ENCODE measurements at places on chromosomes 12 and 14. TPM values are rescaled to one million over a fixed set of nuclear protein-coding genes. Genes with fewer than 3 reads are reported as not detected.

The TSHR gene
- total RNA-seq: not detected

The SELPLG gene
- 23.0 TPM for total RNA-seq

DNA sequence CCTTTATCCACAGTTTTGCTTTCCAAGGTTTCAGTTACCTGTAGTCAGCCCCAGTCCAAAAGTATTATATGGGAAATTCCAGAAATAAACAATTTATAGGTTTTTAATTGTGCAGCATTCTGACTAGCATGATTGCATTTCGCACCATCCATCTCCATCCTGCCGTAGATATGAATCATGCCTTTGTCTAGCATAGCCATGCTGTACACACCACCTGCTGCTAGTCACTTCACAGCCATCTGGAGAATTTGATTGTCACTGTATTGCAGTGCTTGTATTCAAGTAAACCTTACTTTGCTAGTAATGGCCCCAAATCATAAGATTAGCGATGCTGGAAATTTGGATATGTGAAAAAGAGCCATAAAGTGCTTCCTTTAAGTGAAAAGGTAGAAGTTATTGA is 36.0 kb downstream of the MUCL1 start:
- no peak for DNase-seq
- H3K36me3 ChIP-seq: no peaks in the 10 kb centered on the region
- H3K4me1 ChIP-seq: no peaks in the 10 kb centered on the region
- no peak overlapping the region for H3K27ac ChIP-seq
- H3K27me3 ChIP-seq: peaks cover 4% of the 10 kb centered on the region
- H3K4me3 ChIP-seq: no peak overlapping the region

GRCh38 chr12:128069359-128069997 is 197.5 kb upstream of the TMEM132C start:
- no peak overlapping the region for H3K27ac ChIP-seq
- H3K4me1 ChIP-seq: no peaks in the 10 kb centered on the region
- H3K27me3 ChIP-seq: peaks cover 4% of the 10 kb centered on the region
- H3K36me3 ChIP-seq: no peaks in the 10 kb centered on the region
- peak; percentile 6 for DNase-seq
- no peak overlapping the region for H3K4me3 ChIP-seq

DNA sequence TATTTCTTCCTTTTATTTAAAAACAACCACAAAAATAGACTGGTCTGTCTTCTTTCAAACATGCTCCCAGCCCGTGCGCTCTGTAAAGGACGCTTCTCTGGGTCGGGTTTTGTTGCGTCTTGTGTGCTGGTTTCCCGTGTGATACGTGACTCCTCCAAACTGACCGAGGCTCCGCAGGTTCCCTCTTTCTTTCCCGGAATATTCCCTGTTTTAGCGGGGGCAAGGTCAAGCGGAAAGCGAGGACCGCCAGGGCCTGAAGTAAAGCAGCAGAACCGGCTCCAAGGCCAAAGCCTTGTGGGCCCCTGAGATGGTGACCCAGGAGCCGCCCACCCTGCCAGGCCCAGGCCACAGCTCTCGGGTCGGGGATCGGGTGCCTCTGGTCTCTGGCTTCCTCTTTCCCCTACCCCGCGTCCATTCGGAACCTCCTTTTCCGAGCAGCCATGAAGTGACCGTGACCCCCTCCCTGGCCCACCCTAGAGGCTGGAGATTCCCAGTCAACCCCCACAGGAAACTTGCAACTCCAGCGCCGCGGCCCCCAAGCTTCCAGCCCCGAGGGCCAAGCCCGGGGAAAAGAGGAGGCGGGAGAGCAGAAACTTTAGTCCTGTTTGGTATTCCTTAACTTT is 885 bp upstream of the HOXC10 start:
- peaks cover 18% of the 10 kb centered on the region for H3K4me1 ChIP-seq
- no peak overlapping the region for H3K27ac ChIP-seq
- no peaks in the 10 kb centered on the region for H3K36me3 ChIP-seq
- no peak overlapping the region for H3K4me3 ChIP-seq
- H3K27me3 ChIP-seq: peaks cover 97% of the 10 kb centered on the region

GRCh38 chr14:71384007-71384845 is 477.0 kb downstream of the PCNX1 start:
- H3K27me3 ChIP-seq: no peaks in the 10 kb centered on the region
- peaks cover 24% of the 10 kb centered on the region for H3K36me3 ChIP-seq
- no peak for DNase-seq
- H3K4me3 ChIP-seq: no peak overlapping the region

DNA sequence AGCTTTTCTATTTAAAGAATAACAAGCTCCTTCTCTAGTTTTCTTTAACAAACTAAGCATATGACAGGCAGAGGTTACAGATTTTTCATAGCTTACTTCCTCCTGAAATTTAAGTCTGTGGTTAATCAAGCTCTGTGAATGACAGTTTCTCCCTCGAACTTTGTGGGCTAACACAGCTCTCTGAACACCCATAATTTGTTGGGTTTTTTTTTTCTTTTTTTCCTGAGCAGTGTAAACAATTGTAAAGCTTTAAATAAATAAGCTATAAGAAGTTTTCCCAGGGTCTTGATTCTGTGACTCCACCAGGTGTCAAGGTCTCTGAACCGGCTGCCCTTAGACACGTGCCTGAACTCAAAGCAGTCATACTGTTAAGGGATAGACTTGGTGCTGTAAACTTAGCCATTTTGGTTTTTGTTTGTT is 128.1 kb upstream of the AMIGO2 start:
- H3K4me1 ChIP-seq: peaks cover 72% of the 10 kb centered on the region
- peak overlapping the region; percentile 100 for H3K27ac ChIP-seq
- H3K27me3 ChIP-seq: no peaks in the 10 kb centered on the region
- H3K4me3 ChIP-seq: peak overlapping the region; percentile 100
- H3K36me3 ChIP-seq: peaks cover 83% of the 10 kb centered on the region

DNA sequence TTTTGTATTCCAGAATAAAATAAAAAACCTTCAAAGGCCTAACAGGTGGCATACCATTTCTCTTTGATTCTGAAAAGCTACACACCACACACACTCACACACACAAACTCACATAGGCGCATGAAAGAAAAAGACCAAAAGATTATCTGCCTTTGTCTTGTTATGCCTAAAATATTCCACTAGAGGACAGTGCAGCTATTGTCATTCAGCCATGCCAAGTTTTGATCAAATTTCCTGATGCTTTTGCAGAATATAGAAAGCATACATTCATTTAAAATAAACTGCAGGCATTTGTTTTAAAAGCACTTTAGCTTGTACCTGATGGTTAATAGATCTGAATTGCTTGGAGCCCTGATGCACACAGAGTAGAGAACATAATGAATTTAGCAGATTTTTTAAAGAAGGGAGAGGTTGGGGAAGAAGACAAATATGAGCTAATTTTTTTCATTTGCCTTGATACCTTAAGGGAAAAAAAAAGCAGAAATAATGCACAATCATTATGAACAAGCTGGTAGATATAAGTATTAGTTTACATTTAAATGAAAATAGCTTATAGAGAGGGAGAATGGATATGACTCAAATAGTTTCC is 1766.9 kb upstream of the SEL1L start:
- DNase-seq: no peak
- no peaks in the 10 kb centered on the region for H3K4me1 ChIP-seq
- no peaks in the 10 kb centered on the region for H3K36me3 ChIP-seq
- H3K27ac ChIP-seq: no peak overlapping the region

The PSMB11 gene
- total RNA-seq: not detected

The ALX1 gene
- not detected for total RNA-seq

GRCh38 chr12:25578411-25579143 is 25.5 kb upstream of the LMNTD1 start:
- no peak overlapping the region for H3K27ac ChIP-seq
- H3K36me3 ChIP-seq: no peaks in the 10 kb centered on the region
- H3K4me3 ChIP-seq: no peak overlapping the region
- no peaks in the 10 kb centered on the region for H3K27me3 ChIP-seq
- H3K4me1 ChIP-seq: no peaks in the 10 kb centered on the region

GRCh38 chr14:64720131-64720576 is 15.9 kb downstream of the PLEKHG3 start:
- no peak overlapping the region for H3K4me3 ChIP-seq
- H3K27me3 ChIP-seq: no peaks in the 10 kb centered on the region
- no peak for DNase-seq
- H3K27ac ChIP-seq: no peak overlapping the region
- peaks cover 5% of the 10 kb centered on the region for H3K4me1 ChIP-seq

The RAD9B gene
- 3.2 TPM for total RNA-seq

- no peak overlapping the region for H3K4me3 ChIP-seq
- H3K27ac ChIP-seq: no peak overlapping the region
- no peaks in the 10 kb centered on the region for H3K4me1 ChIP-seq
- no peaks in the 10 kb centered on the region for H3K27me3 ChIP-seq
These were observed 220.9 kb upstream of the LRFN5 start for GRCh38 chr14:41385797-41386196.

DNA sequence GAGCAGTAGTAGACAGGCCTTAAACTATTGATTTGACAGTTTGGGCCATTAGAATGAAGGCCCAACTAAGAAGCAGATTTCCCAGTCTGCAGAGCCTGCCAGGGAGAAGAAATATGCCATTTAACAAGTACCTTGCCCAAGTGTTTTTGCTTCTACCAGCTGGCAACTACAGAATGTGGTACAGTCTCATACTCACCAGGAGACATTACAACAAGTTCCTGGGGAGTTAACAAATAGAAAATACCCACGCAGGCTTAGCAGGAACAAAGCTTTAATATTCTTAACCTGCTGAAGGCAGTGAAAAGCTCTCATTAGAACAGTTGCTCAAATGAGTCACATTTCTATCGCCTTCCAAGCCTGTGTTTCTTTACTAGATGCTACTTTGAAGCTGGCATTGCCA is 241.0 kb downstream of the TMEM117 start:
- H3K36me3 ChIP-seq: no peaks in the 10 kb centered on the region
- H3K27ac ChIP-seq: no peak overlapping the region
- no peaks in the 10 kb centered on the region for H3K27me3 ChIP-seq

DNA sequence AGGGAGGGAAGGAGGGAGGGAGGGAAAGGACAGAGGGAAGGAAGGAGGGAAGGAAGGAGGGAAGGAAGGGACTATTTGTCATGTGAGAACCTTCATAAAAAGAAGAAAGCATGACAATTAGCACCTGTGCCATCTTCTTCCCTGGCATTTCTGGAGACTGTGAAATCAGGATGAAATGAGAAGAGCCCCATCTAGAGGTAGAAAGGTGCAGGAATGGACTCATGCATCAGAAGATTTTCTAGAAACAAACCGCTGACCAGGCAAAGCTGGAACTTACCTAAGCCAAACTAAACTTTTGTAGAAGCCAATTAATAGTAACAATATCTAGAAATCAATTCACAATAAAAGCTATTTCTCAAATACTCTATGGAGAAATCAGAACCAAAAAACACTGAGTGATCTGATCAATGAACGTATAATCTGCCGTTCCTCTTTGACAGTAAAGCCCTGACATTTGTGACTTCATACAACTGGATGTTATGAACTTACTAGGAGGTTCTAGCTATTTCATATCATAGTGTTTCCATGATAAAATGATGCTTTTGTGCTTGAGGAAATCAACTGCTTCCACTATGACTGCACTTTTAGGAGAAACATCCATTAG is 24.4 kb upstream of the CRACR2A start:
- no peak for DNase-seq
- peaks cover 2% of the 10 kb centered on the region for H3K36me3 ChIP-seq
- H3K27me3 ChIP-seq: no peaks in the 10 kb centered on the region

The EDDM3A gene
- total RNA-seq: not detected

DNA sequence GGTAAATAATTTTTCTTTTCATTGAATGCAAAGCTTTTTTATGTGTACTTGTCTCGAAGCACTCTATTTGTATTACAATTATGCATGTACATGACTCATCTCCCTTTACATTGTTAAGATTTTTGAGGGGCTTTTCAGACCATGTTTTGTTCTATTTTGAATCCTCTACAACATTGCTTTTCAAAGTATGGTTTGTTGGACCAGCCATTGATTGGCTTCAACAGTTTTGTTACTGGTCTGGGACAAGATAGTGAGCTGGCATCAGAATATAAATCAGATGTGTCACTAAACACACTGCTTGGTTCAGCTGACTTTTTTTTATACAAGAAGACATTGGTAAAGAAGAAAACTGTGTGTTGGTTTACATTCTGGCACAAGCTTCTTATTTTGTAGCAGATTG is 122.3 kb downstream of the MON2 start:
- H3K36me3 ChIP-seq: peaks cover 9% of the 10 kb centered on the region
- H3K27ac ChIP-seq: no peak overlapping the region
- no peak for DNase-seq
- H3K4me3 ChIP-seq: no peak overlapping the region

DNA sequence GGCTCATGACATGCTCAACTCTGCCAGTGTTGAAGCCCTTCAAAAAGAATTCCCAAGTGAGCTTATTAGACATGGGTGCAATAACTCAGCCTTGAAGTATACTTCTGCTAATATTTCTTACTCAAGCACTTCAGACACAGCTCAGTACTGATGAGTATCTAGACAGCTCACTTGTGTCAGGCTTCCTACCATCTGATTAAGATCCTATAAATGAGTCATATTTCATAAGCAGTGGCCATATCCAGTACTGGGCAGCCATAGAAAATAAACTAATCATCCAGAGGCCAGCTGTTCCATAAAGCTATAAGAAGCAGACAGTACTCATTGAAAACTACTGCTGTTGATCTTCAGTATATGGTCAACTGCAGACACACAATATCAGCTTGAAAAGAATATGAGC is 12.9 kb downstream of the FSCB start:
- H3K4me3 ChIP-seq: no peak overlapping the region
- H3K27me3 ChIP-seq: no peaks in the 10 kb centered on the region
- DNase-seq: no peak

The TRAF3 gene
- 39.2 TPM for total RNA-seq

The CFAP251 gene
- total RNA-seq: 1.3 TPM

GRCh38 chr14:78664841-78665240 is 494.7 kb downstream of the NRXN3 start:
- no peak for DNase-seq
- no peak overlapping the region for H3K4me3 ChIP-seq
- no peaks in the 10 kb centered on the region for H3K36me3 ChIP-seq
- no peaks in the 10 kb centered on the region for H3K27me3 ChIP-seq

- DNase-seq: peak; percentile 69
- no peaks in the 10 kb centered on the region for H3K27me3 ChIP-seq
- H3K27ac ChIP-seq: peak overlapping the region; percentile 96
- peak overlapping the region; percentile 79 for H3K4me3 ChIP-seq
- H3K36me3 ChIP-seq: peaks cover 2% of the 10 kb centered on the region
These were observed 21.9 kb upstream of the ZFP36L1 start for GRCh38 chr14:68814539-68815297.

DNA sequence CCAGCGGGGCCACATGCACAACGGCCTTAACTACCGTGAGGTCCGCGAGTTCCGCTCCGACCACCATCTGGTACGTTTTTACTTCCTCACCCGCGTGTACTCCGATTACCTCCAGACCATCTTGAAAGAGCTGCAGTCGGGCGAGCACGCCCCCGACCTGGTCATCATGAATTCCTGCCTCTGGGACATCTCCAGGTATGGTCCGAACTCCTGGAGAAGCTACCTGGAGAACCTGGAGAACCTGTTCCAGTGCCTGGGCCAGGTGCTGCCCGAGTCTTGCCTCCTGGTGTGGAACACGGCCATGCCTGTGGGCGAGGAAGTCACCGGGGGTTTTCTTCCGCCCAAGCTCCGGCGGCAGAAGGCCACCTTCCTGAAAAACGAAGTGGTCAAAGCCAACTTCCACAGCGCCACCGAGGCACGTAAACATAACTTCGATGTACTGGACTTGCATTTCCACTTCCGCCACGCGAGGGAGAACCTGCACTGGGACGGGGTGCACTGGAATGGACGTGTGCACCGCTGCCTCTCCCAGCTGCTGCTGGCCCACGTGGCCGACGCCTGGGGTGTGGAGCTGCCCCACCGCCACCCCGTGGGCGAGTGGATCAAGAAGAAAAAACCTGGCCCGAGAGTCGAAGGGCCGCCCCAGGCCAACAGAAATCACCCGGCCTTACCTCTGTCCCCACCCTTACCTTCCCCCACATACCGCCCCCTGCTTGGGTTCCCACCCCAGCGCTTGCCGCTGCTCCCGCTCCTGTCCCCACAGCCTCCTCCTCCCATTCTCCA is 155.7 kb upstream of the AMIGO2 start:
- no peaks in the 10 kb centered on the region for H3K27me3 ChIP-seq
- peaks cover 88% of the 10 kb centered on the region for H3K36me3 ChIP-seq
- no peak overlapping the region for H3K4me3 ChIP-seq

Data from activated naive CD8-positive, alpha-beta T cell treated with anti-CD3 and anti-CD28 coated beads for 36 hours (primary cell).